ENCODE measurements at places on chromosomes 7 and 10.

- no peak for DNase-seq
These were observed 47.9 kb upstream of the SKAP2 start for GRCh38 chr7:26912338-26912737.

- DNase-seq = no peak
These were observed 393.3 kb downstream of the KCNMA1 start for GRCh38 chr10:77244286-77244685.

GRCh38 chr7:90999989-91000979 is 263.9 kb upstream of the FZD1 start:
- DNase-seq = no peak

DNA sequence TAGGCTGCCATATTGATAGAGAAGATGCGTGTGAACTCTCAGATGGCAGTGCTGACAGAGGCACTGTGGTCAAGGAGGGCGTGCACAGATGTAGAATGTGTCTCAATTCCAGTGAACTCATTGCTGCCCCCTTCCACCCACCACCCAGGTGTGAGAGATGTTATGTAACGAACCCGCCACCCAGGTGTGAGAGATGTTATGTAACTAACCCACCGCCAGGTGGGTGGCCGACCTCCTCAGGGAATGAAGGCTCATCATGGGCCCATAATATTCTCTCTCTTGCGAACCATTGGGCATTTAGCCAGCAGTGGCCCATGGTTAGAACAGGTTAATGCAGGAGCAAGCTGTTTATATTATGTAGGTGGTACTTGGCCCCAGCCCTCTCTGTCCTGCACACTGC is 140.4 kb upstream of the MTPN start:
- DNase-seq = no peak

- no peak for DNase-seq
These were observed 168.7 kb upstream of the BMPER start for GRCh38 chr7:33736521-33737221.

GRCh38 chr10:132489053-132489703 is 48.4 kb upstream of the INPP5A start:
- DNase-seq = no peak
